Fibroblast of skin of back (primary cell): ENCODE measurements at places on chromosomes 12 and 14.

- DNase-seq, result no peak
These were observed 42.7 kb downstream of the SUSD6 start for GRCh38 chr14:69654116-69654515.

GRCh38 chr14:75991753-75992152 lies 6.2 kb downstream of the IFT43 start:
- DNase-seq, result peak; percentile 35

DNA sequence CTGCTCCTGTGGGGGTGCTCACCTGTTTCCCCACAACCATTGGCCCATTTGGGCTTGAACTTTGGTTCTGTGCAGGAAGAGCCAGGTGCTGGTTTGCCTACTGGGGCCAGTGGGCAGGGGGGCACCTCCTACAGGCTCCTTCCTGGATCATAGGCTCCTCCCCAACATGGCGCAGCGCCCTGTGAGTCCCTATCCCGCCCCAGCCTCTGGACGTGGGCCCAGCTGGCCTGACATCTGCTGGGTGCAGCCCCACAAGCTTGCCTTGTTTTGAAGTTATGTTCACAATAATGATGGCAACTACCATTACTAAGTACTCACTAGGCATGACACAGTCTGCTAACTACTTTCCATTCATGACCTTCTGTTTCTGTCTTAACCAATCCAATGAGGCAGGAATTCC lies 147.8 kb downstream of the RBM19 start:
- no peak for DNase-seq

GRCh38 chr14:99212646-99213045 lies 59.4 kb downstream of the BCL11B start:
- DNase-seq, result no peak

GRCh38 chr12:108368089-108368488 lies 29.0 kb upstream of the CMKLR1 start:
- DNase-seq, result no peak

DNA sequence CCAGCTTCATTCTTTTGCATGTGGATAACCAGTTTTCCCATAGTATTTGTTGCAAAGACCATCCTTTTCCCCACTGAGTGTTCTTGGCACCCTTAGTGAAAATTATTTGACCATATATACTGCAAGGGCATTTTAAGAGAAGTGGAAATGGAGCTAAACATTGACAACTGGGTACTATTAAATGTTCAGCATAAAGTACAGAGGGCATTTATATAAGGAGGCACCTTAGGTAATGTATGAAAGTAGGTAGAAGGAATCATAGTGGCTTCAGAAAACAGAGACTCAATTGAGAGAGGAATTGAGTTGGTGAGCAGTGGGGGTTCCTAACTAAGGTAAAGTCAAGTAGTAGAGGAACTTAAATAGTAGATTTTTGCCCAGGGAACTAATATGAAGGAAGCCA lies 34.5 kb upstream of the SMCO2 start:
- DNase-seq, result no peak

- DNase-seq, result peak; percentile 61
These were observed 202.6 kb upstream of the AVPR1A start for GRCh38 chr12:63353559-63353958.

- DNase-seq, result no peak
These were observed 35.9 kb downstream of the TESC start for GRCh38 chr12:117063162-117063911.

DNA sequence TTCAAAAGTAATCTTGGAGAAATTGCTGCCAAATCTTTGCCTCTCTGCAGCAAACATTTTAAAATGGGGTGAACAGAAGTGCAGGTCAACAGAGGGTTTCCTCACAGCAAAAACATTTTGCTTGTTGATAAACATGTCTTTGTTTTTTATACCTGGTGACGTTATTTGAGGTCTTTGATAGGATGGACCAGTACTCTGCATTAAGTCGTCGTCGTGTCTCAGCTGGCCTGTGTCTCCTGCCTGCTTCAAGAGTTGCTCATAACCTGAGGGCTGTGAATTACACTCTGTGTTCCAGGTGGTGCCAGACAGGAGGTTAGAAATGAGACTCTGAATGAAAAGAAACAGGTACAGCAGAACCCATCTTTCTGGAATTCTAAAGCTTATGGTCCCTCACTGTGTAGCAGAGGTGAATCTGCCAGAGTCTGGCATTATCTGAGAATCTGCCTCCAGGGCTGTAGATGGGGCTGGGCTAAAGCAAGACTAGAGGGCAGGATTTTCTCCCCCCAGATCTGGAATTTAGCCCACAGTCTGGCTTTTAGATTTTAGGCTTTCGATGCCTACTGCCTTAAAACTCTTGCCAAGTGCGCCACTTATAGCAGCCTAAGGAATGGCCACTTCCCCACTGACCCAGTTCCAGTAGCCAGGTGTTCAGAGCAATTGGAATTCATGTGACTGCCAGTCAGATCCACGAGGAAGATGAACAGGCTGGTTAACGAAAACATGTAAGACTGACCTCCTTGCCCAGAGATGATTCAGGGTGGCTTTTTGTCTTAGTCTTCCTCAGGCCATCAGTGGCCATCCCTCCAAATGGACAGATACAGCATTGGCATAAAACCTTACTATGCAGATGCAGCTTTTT lies 161.2 kb downstream of the PRKCH start:
- DNase-seq, result no peak

DNA sequence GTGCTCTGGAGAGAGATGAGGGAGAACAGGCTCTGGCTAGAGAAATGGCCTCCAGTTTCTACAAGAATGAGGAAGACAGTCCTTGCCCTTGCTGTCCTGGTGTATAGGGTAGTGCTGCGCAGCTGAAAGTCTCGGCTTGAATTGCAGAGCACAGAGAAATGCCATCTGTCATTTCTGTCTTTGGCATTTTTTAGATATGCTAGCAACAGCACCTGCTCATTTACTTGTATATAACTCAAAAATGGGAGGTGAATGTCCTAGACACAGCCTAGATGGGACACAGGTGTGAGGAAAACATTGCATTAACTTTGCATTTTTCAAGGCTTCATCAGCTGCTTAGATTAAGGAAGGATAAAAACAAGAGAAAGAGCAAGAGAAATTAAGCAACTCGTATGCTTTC lies 35.8 kb downstream of the GPR19 start:
- no peak for DNase-seq

GRCh38 chr14:60346706-60347105 lies 97.7 kb downstream of the PPM1A start:
- no peak for DNase-seq

GRCh38 chr14:72740966-72741825 lies 152.7 kb downstream of the DPF3 start:
- DNase-seq, result no peak

DNA sequence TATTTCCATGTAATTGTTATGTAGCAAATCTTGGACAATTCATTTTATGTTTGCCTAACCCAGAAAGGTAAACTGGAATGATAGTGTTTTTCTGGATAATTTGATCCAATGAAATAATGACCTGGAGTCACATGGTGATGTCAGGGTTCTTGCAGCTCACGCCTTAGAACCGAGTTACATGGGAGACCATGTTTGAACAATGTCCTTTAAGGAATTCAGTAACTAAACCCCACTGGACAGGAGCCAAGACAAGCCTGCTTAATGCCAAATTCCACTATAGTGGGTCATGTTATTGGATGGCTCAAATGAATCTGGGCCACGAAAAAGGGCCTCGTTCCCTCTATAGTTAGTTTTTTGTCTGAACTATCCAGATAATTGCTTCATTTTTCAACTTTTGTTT lies 255.8 kb upstream of the HMGA2 start:
- peak; percentile 96 for DNase-seq
